ENCODE measurements at places on chromosomes 11 and 22. TPM values are rescaled to one million over a fixed set of nuclear protein-coding genes. Genes with fewer than 3 reads are reported as not detected.
A peak's percentile ranks its signal among the peaks of the same experiment; 100 is the strongest.

GRCh38 chr22:50548040-50548920 lies 2.6 kb downstream of the KLHDC7B start:
- DNase-seq, result no peak

The ACR gene
- not detected for total RNA-seq

- DNase-seq, result peak; percentile 91
Measured at GRCh38 chr22:45208993-45209838, 31.5 kb downstream of the KIAA0930 start.

DNA sequence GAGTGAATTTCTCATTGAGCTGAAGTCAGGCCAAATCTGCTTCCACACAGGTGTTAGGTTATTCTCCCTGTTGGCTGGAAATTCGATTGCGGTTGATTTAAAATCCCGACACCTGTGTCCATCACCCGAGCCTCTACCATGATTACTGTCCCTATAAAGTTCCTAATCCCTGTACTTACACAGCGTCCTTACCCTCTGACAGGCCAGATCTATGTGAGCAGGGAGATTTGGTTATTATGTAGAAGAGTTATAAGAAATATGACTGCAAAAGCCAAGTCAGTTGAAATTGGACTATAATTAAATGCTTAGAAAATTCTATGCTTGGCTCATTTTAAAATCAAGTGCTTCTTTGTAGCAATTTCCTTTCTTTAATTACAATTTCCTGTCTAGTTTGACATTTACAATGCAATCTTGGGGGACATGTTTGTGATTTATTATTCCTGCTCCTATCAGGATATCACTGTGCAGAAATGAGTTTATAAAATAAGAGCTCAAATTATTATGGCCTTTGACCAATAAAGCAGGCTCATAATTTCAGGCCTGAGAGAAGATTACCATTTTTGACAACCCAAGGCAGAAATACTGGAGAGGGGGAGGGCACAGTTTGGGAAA lies 32.5 kb upstream of the LMO1 start:
- no peak for DNase-seq

- DNase-seq, result no peak
Measured at GRCh38 chr11:117229411-117229810, 2.5 kb downstream of the PCSK7 start.

DNA sequence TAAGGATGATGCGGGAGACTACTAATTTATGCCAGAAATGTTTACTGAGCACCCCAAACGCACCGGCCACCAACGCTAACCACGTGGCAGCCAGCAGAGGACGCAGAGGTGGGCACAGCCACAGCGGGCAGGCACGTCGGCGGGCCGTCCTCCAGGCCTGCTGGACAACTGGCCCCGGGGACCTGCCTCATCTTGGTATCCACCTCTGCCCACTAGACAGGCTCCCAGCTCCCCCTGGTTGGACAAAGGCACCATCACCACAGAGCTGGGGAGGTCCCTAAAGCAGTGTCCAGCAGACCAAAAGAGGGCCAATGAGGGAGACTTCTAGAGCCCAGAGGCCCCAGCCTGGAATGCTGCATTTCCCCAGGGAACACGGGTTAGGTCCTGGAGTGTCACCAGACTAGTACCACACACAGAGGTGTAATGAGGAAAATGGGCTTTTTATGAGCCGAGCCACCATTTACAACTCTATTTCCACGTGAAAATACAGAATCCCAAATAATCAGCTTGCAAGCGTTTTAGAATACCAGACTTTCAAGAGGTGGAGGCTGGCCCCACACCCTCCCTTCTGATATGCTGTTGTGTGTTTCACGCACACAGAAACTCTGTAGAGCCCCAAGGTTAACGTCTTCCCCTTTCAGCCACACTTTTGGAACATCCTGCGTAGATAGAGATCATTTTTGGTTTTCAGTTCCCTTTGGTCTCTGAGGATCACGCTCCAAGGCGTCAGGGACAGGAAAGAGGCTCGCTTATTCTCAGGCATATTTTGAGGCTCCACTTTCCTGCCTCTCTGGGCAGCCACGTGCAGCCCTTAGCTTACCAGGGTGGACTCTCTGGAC lies 23.7 kb upstream of the BID start:
- DNase-seq, result no peak

GRCh38 chr11:72354356-72355115 lies 79.8 kb downstream of the CLPB start:
- DNase-seq, result peak; percentile 31

The MFRP gene
- not detected for total RNA-seq

- no peak for DNase-seq
Measured at GRCh38 chr22:45993841-45994240, 16.9 kb upstream of the WNT7B start.

GRCh38 chr11:93118276-93118675 lies 79.5 kb downstream of the SLC36A4 start:
- DNase-seq, result no peak

- peak; percentile 71 for DNase-seq
Measured at GRCh38 chr11:112174789-112175598, at the start of gene BCO2. Gene BCO2, plus strand, starts transcription at chr11:112175512. Its CDS starts 90 bp downstream, at chr11:112175602.

All from IMR-90 (cell line).